ENCODE measurements at places on chromosomes 7 and 10.

- no peak for DNase-seq
Measured at GRCh38 chr7:75985518-75986146, 8.8 kb downstream of the TMEM120A start.

DNA sequence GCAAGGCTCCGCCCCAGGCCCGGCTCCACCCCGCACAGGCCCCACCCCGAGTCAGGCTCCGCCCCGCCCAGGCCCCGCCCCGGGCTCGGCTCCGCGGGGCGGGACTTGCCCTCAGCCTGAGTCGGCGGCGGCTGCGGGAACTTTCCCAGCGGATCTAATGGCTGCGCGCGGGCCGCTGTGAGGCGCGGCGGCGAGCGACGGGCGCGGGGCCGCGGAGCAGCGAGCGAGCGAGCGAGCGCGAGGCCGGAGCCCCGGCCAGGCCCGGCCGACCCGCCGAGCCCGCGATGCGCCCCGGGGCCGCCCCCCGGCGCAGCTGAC lies at the start of gene INPP5A:
Gene INPP5A (plus strand): TSS at position 104 of the 318 bp plus-strand sequence. CDS start 310 bp downstream, outside the sequence.
- DNase-seq: no peak

DNA sequence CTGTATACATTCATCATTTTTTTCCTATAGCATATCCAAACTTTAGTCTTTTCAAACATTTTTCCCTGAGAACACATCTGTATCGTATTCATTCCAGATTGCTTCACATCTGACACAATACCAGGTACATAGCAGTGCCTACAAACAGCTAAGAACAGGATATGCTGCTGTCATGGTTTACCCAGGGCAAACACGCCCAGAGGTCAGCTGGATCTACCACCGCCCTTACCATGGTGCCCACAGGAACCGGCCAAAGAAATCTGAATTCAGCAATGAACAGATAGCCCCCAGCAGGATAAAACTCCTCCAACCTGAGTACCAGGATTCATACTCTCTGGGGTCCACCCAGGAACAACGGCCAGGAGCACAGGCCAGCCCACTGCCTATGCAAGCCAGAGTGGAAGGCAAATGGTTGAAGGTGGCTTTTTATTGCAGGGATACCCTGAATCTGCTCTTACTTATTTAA lies 43.0 kb downstream of the TNS3 start:
- no peak for DNase-seq

DNA sequence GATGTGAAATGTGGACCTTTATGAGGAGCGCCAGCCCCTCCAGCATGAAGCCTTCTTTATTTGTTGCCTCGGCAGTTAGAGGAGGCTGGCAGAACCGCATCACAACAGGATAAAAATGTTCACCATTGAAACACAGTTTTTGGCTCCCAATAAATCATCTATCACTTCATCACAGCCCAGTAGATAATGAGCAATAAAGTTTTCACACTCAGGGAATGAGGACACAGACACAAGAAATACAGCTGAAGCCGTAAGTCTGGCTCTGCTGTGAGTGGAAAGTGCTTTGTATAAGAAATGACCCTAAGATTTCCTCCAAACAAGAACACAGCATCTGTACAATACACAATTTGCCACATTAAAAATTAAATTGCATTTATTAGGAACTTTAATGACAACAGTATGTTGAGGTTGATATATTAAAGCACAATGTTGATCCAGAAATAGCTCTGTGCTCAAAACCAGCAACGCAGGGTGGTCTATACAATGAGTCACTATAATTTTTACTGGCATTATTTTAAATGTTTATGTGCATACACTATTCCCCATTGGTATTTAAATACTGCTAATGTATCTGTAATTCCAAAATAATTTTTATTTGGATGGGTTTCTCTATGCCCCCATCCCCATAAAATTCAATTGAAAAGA lies 301.8 kb upstream of the MGMT start:
- no peak for DNase-seq

DNA sequence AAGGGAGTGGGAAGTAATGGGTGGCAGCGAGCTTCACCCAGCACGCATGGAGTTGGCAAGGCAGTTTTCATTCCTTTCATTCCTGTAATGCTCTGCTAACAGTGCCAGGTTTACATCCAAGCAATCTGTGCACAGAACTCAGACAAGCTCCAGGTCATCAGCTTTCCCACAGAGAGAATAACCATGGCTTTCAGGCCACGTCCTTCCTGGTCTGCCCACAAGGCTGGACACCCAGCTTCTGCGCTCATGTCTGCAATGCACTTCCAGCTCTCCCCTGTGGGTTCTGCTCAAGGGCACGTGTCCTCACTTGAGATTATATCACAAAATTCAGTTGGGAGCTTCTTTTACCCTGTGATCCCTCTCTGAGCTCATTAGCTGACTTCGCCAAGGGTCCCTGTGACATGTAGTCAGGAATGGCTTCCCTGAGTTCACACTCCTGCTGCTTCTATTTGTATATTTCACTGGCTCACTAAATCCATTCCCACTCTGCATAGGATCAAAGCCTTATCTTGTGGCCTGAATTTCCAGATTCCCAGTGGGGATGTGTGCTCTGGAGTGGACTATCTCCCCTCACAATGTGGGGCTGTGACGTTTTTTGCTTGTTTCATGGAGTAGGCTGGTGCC lies 18.6 kb downstream of the AKR1C2 start:
- no peak for DNase-seq

DNA sequence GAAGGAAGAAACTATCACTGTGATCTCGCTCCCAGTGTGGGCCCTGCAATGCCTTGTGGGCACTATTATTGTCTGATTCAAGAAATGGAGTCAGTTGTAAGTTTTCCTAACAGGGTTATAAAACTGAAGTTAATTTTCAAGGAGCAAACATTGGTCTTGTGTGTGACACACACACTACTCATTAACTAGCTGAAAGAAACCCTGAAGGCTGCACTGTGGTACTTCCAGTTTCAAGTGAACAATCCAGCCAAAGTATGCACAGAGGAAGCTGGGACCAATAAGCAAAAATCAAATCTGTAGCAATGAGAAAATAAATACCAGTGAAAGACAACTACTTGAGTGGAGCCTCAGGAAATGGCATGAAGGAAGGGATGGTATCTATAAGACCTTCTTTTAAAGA lies 506.6 kb upstream of the POT1 start:
- no peak for DNase-seq

DNA sequence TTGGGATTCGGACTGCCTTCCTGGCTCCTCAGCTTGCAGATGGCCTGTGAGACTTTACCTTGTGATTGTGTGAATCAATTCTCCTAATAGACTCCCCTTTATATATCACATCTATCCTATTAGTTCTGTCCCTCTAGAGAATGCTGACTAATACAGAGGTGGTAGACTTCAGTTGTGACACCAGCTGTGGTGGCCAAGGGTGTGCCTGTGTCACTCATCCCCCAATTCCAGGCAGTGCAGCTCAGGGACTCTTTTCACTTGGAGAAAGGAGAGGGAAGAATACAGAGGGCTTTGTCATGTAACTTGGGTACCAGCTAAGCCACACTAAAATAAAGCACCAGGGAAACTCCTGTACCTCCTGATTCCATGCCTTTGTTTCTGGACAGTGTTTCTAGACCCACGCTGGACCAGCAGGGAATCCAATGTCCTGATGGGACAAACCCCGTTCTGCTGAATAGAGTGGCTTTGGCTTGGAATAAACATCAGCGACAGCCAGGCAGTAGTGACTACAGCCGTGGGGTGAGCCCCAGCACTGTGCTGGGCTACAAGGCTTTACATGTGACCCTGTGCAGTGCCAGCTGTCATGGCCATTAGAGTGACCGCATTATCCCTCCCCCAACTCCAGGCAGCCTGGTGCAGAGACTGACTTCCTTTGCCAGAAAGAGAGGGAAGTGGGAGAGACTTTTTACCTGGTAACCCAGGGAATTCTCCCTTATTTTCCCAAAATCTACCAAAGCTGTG lies 233.6 kb downstream of the ANK3 start:
- DNase-seq: no peak
